ENCODE measurements at places on chromosomes 16 and 17.
A peak's percentile ranks its signal among the peaks of the same experiment; 100 is the strongest.

DNA sequence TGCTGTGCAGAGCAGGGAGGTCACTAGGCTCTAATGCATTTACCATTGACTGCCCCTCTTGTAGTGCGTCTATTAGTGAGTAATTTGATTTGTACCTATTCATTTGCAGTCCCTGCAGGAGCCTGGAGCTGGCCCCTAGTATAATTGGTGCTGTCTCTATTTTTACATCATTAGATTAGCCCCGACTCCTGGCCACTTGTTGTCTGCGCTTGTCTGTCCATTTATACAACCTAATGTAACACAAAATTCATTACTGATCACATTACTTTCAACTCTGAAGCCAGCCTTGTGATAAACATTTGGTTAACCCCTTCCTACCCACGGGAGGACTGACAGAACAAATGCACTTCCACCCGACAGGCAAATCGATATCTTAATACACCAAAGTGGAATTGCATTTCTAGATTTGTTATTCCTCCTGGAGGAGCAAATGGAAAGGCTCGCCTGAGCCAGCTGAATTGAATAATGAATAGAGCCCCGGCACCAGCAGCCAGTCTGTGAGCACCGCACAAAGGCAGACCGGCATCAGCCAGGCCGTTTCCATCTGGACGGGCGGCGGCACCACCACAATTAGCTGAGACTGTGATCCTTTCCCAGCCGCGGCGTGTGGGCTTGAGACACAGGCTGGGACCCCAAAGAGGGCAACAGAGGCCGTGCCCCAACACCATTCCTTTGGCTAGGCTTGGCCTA lies 18.7 kb upstream of the TBX2 start:
- no peak overlapping the region for H3K4me3 ChIP-seq
- H3K36me3 ChIP-seq: no peaks in the 10 kb centered on the region
- no peaks in the 10 kb centered on the region for H3K27me3 ChIP-seq
- no peak overlapping the region for H3K27ac ChIP-seq
- H3K4me1 ChIP-seq: peaks cover 9% of the 10 kb centered on the region

DNA sequence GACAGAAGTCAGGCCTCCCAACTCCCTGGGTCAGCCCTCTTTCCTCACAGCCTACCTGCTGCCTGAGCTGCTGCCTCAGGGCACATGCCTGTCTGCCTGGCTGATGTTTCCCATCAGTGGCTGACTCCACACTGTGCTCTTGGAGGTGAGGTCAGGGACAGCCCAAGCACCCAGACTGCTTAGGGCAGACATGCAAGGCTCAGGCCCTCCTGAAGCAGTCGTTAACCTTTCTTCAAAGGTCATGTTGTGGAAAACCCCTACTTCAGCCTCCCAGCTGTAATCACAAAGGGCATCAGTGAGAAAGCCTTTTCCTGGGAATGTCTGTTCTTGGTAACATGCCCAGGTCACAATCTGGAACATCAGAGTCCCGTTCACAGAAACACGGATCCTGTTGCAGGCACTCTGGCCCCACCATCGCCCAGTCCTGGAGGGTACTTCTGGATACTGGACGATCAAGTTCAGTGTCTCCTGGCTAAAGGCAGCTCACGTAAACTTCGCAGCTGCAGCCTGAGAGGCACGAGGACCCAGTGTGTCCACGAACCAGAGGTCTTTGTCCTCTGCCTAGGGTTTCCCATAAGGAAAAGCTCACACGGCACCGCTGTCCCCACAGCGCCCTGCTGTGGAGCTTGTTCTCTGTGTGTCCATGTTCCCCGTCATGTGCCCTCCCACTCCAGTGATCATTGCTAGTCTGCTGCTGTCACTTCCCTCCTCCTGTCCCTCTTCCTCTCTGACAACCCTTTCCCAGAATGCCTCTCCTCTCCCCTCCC lies 54.9 kb downstream of the GNAO1 start:
- peaks cover 9% of the 10 kb centered on the region for H3K4me1 ChIP-seq
- no peaks in the 10 kb centered on the region for H3K36me3 ChIP-seq
- peak overlapping the region; percentile 65 for H3K27ac ChIP-seq
- DNase-seq: peak; percentile 13

DNA sequence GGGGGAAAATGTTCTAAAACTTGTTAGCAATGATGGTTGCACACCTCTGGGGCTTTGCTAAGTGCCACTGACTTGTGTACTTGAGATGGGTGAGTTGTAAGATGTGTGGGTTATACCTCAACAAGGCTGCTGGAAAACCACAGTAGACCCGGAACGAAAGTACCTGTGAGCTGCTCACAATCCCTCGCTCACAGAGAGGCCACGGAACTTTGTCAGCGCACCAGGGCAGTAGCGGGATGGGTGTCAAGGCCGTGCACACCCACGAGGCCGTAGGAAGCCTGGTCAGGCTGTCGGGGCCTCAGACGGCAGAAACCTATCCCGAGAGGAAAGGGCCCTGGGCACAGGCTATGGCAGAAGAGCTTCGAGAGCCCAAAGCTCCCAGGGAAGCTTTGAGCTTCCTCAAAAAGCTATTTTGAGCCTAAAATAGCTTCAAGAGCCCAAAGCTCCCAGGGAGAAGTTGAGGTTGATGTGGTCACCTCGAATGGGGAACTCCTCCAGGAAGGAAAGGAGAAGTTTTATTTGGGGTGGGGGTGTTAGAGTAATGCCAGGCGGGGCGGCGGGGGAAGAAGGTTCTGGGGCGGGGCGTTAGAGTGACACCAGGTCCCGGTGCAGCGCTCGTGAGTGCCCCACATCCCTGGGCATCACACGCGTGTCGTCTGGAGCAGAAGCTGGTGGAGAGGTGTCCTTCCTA lies 19.0 kb downstream of the CBFA2T3 start:
- peak overlapping the region; percentile 76 for H3K27ac ChIP-seq
- H3K27me3 ChIP-seq: no peaks in the 10 kb centered on the region
- peaks cover 58% of the 10 kb centered on the region for H3K4me1 ChIP-seq
- H3K4me3 ChIP-seq: peak overlapping the region; percentile 49
- peaks cover 59% of the 10 kb centered on the region for H3K36me3 ChIP-seq

DNA sequence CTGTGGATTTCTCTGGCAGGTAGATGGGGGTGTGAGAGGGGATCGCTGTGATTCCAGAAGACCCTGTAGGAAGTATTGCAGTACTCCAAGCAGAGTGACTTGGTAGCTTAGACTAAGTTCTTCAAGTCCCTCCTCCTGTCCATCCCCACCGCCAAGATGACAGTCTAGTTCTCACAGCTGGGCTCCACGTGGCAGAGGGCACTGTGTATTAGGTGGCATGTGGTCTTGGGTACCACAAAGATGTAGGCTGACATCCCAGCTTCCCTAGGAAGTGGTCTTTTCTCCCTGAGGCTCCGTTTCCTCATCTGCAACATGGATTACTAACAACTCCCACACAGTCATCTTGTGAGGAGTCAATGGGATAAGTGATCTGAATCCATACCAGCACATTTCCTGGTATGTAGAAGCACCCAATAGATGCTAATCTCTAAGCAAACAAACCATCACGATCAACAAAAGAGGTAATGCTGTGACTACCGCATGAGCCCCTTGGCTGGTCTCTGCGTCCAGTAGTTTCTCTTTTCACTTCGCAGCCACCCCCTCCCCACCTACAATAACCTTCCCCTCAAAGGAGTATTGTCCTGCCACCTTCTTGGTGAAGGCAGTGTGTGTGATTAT lies 349.1 kb upstream of the EEF2KMT start:
- H3K27me3 ChIP-seq: no peaks in the 10 kb centered on the region
- no peaks in the 10 kb centered on the region for H3K4me1 ChIP-seq
- no peak overlapping the region for H3K4me3 ChIP-seq

DNA sequence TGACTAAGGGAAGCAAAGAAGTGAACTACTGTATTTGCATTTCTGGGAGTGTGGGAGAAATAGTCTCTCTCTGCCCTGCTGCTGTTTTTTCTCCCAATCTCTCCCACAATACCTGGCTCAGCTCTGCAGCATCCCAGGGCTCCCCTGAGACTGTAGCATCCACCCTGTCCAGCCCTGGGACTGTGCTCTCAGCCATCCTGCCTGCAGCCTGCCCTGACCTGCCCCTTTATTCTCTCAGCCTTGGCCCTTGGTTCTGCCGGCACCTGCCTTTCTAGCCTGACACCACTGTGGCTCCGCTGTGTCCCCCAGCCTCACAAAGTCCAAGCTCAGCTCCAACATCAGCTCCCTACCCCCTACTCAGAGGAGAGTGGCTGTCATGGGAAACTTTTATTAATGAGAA lies 1.9 kb downstream of the PDILT start:
- H3K4me1 ChIP-seq: no peaks in the 10 kb centered on the region
- no peak overlapping the region for H3K4me3 ChIP-seq
- no peak overlapping the region for H3K27ac ChIP-seq
- DNase-seq: no peak

- no peak overlapping the region for H3K27ac ChIP-seq
- H3K27me3 ChIP-seq: peaks cover 33% of the 10 kb centered on the region
- H3K36me3 ChIP-seq: no peaks in the 10 kb centered on the region
- no peak overlapping the region for H3K4me3 ChIP-seq
- H3K4me1 ChIP-seq: peaks cover 5% of the 10 kb centered on the region
These were observed 35.9 kb downstream of the CMTM4 start for GRCh38 chr16:66660422-66661209.

- no peaks in the 10 kb centered on the region for H3K27me3 ChIP-seq
- no peak overlapping the region for H3K27ac ChIP-seq
- H3K4me3 ChIP-seq: no peak overlapping the region
- H3K36me3 ChIP-seq: peaks cover 46% of the 10 kb centered on the region
- no peaks in the 10 kb centered on the region for H3K4me1 ChIP-seq
- no peak for DNase-seq
These were observed 116.4 kb upstream of the ZNF750 start for GRCh38 chr17:82956146-82956725.

DNA sequence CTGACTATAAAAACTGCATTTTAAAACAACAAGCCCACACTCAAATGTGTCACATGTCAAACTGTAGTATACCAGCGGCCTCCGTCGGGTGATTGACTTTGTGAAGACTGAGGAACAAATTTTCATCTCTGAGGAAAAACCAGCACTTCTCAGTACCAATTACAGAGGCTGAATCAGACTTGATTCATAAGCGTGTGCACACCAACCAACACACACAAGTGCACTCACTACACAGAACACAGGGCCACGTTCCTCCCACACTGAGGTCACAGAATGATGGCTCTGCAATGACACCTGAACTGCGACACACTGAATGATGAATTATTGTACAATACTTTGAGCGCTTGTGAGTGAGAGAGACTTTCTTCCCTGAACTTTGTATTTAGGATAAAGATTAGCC lies 29.6 kb downstream of the XPO6 start:
- H3K27ac ChIP-seq: peak overlapping the region; percentile 98
- H3K27me3 ChIP-seq: no peaks in the 10 kb centered on the region
- H3K4me3 ChIP-seq: peak overlapping the region; percentile 77

DNA sequence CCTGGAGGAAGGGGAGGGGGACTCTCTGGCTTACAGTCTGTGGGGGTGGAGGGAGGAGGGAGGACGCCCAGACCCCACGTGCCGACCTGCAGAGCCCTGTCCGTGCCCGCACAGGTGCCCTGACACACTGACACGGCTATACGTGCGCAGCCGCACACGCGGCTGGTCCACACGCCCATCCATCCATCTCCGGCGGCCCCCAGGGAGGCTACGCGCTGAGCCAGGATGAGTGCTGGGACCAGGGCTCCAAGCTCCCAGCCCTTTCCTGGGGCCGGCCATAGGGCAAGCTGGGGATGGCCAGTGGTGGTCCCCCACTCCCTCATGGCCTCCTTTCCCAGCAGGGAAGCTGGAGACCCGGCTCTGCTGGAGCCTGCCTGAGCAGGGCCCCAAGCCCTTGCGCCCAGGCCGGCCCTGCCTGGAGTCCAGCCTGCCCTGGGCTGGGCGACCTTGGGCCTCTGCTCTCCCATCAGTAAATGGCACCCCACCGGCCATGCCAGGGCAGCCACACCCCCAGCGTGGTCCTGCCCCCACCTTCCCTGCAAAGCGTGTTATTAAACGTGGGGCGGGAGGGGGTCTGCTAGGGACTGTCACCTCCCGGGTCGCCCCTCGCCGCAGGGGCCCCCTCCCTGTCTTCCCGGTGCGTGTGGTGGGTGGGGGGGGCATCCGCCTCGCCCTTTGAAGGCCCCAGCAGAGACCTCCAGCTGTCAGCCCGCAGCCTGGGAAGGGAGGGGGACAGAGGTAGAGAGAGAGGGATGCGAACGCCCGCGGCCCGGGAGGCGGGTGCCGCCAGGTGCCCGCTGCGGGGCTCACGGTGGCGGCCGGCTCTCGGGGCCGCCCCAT lies 863 bp downstream of the CASKIN1 start:
- H3K27ac ChIP-seq: peak overlapping the region; percentile 65
- H3K4me1 ChIP-seq: peaks cover 6% of the 10 kb centered on the region
- no peaks in the 10 kb centered on the region for H3K36me3 ChIP-seq
- no peak for DNase-seq

- H3K36me3 ChIP-seq: peaks cover 24% of the 10 kb centered on the region
- H3K4me1 ChIP-seq: peaks cover 96% of the 10 kb centered on the region
- no peaks in the 10 kb centered on the region for H3K27me3 ChIP-seq
- H3K27ac ChIP-seq: peak overlapping the region; percentile 67
- DNase-seq: no peak
These were observed 20.5 kb downstream of the USP7 start for GRCh38 chr16:8943001-8943763.

DNA sequence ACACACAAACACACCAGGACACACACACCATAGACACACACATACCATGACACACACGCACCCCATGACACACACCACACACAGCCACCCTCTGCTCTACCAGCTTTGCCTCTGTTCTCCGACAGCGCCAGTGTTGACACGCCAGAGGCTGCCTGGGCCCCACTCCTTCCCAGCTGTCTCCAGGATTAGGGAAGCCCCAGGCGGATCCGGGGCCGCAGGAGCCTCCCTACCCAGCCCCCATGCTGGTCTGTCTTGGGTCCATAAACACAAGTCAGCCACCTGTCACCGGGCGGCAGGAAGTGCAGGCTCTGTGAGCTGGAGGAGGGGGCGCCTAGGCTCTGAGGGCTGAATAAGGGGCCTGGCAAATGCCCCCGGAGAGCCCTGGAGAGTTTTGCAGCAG lies 10.5 kb downstream of the TBC1D16 start:
- no peak overlapping the region for H3K27ac ChIP-seq
- no peak for DNase-seq
- no peak overlapping the region for H3K4me3 ChIP-seq
- no peaks in the 10 kb centered on the region for H3K36me3 ChIP-seq

DNA sequence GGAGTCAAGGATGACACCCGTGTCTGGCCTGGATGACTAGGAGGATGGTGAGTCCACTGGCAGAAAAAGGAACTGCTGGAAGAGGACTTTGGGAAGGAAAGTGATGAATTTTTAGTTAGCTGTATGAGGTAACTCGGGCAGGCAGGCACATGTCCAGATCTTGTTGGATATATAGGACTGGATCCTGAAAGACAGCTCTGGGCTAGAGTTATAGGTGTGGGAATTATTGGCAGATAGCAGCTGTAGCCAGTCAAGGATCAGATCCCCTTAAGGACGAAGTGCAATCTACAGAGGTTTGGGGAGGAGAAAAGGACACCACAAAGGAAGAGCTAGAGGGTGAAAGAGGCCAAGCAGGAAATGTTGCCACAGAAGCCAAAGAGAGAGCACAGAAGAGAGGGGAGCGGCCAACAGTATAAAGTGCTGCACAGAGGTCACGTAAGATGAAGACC lies 10.1 kb downstream of the CYB5D1 start:
- no peak for DNase-seq
- no peaks in the 10 kb centered on the region for H3K27me3 ChIP-seq
- H3K4me1 ChIP-seq: peaks cover 6% of the 10 kb centered on the region
- H3K4me3 ChIP-seq: no peak overlapping the region
- peaks cover 21% of the 10 kb centered on the region for H3K36me3 ChIP-seq
- H3K27ac ChIP-seq: no peak overlapping the region

Data from stimulated activated naive B cell treated with anti-CD40 and anti-IgM and Interleukin-4, amounts not matched to agents 10 μg/mL and 1 μg/mL and 100 μg/mL, for 72 hours (primary cell).